IMR-90 (cell line): ENCODE measurements at places on chromosomes 16 and 17.
A peak's percentile ranks its signal among the peaks of the same experiment; 100 is the strongest.

DNA sequence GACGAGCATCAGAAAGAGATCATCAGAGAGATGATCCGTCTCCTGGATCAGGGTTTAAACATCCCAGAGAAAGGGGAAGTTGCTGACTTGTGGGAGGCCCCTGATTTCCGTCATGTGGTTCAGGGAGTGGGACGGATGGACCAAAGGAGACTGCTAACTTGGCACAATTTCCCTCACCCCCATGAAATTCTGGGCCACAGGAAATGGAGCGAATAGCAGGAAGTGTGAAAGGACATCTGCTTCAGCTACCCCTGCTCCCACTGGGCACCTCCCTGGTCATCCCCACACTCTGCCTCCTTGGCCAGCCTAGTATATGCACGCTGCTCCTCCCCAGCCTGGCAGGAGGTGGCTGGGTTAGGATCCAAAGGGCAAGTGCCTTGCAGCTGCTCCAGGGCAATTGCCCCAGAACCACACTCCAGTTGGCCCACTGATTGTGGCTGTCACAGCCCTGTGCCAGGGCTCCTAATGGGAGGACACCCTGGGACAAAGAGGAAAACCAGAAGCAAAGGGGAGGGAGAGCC lies 1.3 kb downstream of the ARRB2 start:
- DNase-seq = no peak

DNA sequence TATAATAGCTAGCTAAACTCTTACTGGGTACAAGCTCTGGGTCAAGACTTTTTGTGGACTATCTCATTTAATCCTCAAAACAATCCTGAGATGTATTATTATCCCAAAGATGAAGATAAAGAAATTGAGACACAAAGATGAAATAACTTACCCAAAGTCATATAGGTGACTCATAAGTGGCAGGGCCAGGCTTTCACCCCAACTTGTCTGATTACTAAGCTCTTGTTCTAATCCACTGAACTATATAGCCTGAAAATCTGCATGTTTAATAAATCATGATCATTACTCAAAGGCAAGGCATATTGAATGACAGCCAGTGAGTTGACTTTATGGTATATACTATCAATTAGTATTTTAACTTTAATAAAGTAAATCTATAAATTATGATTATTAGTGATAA lies 77.4 kb downstream of the SKAP1 start:
- peak; percentile 20 for DNase-seq

DNA sequence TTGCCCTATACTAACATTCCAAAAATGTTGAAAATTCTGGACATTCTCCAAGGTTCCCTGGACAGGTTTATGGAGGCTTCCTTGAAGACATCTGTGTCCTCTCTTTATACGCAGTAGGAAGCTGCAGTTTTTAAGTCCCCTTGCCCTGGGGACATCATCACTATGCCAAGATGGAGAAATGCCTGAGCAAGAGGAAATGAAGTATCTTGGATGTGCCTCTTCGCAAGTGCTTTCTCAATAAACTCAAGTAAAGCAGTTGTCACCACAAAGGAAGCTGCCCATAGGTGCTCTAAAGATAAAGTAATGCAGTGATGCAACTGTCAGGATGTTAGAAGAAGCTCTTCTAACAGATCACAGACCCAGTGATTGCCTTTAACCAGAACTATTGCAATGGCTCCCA lies 71.0 kb downstream of the CDYL2 start:
- no peak for DNase-seq

DNA sequence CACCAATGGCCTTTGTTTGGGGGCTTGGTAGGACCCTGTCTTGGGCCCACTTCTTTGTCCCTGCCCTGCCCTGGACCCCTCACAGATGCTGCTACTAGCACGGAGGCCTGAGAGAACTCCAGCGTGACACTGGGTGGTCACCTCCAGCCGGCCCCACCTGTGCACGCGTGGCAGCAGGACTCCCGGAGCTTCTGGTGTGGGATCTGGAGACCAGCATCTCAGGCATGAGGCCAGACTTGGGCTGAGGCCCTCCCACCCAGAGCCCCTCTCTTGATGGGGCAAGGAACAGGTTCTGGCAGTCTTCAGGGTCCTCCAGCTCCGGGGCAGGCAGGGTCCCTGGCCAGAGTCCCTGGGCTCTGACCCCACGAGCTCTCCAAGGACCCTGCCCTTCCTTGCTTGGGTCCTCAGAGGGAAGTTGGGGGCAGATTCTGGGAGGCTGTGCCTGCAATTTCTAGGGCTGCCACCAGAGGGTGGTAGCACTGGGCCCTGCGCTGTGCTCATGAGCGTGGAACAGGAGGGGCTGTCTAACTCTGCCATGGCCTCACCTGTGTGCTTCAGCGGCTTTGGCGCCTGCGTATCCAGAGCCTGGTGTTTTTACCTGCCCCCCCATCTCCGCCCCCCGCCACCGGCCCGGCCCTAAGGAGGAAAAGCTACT lies 3.1 kb upstream of the BAIAP3 start:
- DNase-seq = no peak

GRCh38 chr16:85243308-85243707 lies 131.0 kb upstream of the CIBAR2 start:
- no peak for DNase-seq

DNA sequence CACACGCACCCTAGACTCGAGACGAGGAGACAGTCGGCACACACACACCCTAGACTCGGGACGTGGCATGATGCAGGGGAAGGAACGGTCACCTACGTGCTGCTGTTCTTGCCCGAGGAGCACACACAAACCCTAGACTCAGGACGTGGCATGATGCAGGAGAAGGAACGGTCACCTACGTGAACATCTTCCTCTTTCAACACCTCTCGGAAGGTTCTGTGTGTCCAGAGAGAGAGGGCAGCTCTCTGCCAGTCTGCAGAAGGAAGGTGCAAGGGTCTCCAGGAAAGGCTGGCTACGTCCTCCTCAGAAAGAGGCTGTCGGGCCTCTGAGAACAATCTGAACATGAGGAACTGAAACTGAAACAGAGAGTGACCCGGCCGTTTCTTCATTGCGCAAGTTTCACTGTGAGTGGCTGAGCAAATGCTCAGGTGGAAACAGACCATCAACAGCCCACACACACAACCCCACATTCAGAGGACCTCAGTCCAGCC lies 43.4 kb downstream of the ZNF276 start:
- DNase-seq = no peak
